ENCODE measurements at places on chromosomes 3 and 15. TPM values are rescaled to one million over a fixed set of nuclear protein-coding genes. Genes with fewer than 3 reads are reported as not detected.

DNA sequence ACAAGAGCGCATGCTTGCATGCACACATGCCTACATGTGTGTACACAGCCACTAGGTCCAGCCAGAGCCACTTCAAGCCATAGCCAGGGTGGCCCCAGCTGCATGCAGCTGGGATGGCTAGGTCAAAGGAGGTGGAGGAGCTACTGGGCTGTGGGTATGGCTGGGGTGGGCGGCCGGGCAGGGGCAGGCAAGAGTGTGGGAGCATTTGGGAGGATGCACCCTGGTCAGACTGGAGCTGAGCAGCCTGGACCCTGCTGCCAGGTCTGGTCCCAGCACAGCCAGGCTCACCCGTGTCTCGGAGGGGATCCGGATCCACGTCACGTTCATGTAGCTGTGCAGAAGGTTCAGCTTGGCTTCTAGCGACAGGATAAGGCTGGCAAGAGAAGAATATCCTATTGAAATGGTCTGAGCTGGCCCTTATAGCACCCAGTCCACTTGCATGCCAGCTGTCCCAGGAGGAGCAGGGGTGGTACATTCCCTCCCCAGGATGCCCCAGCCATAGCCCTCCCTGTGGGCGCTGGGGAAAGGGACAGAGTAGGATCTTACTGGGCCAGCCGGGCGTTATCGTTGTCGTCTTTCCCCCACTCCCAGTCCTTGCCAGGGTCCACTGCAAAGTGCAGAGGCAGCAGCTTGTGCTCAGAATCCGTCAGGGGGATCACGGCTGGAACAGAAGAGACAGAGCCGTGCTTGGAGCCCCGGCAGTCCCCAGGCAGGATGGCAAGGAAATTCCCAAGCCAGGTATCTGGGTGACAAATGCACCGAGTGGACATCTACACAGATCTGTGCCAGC, 160.5 kb downstream of the KLF13 start:
- no peak for DNase-seq

DNA sequence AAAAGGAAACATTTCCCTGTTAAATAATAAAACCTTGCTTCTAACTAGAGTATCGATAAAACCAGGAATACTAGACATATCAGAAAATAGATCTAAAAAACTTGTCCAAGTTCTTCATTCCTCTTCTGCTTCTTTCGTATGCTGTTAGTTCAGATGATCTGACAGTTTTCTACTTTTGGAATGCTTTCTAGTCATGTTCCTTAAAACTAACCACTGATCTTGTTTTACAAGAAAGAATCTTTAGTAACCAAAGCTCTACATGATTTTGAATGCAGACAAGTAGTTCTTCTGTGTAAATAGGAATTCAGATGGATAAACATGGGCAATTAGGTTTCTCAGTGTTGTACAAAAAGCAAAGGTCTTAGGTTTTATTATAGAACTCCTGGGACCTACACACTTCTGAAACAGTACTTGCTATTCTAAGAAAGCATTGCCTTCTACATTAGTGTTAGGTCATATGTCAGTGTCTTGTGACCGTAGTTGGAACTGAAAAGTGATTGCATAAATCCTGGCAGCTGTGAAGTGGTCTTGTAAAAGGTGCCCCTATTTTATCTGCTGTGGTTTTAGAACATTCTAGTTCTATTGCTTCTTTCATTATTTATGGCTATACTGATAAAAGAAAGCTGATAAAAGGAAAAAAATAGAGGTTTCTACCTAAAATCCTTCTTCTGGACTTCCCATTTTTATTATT, 40.7 kb downstream of the SNRK start:
- DNase-seq = no peak

GRCh38 chr15:85100186-85100937, 118.7 kb downstream of the PDE8A start:
- no peak for DNase-seq

GRCh38 chr3:106299300-106300098, 430.7 kb upstream of the CBLB start:
- DNase-seq = peak; percentile 36

DNA sequence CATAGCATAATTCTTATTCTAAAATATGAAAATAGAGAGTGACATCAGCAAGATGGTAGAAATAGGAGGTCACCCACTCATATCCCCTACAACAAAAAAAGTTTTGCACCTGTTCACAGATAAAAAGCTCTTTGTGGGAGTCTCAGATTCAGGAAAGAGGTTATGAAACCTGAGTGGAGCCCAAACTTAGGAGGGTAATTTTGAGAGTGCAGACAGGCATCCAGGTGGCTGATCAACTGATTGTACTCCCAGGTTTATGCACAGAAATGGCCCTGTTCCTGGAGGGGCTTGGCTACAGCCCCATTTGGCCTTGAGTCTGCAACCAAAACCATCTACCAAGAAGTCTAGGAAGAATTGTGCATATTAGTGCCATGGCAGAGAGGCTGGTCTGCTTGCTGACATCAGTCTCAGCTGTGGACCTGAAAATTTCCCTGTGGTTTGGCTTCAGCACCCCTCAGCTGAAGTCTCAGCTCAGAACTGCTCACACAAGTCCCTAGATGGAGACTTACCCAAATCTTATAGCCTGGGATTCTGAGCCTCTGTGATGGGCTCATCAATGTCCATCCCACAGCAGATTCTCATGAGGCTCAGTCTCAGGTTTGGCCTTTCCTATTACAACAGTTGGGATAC, 291.6 kb downstream of the IL20RB start:
- no peak for DNase-seq

- no peak for DNase-seq
Observed at GRCh38 chr3:78792212-78792611, 975.6 kb downstream of the ROBO1 start.

- DNase-seq = no peak
Observed at GRCh38 chr3:31022716-31023115, 128.3 kb upstream of the GADL1 start.

- no peak for DNase-seq
Observed at GRCh38 chr3:2579206-2579605, 480.5 kb downstream of the CNTN4 start.

GRCh38 chr15:63238796-63239195, 38.6 kb upstream of the APH1B start:
- no peak for DNase-seq

GRCh38 chr3:190258634-190259033, 63.6 kb downstream of the CLDN1 start:
- DNase-seq = no peak

- DNase-seq = no peak
Observed at GRCh38 chr15:69941301-69941605, 156.5 kb downstream of the TLE3 start.

- DNase-seq = no peak
Observed at GRCh38 chr15:77783636-77784035, 150.9 kb upstream of the LINGO1 start.

DNA sequence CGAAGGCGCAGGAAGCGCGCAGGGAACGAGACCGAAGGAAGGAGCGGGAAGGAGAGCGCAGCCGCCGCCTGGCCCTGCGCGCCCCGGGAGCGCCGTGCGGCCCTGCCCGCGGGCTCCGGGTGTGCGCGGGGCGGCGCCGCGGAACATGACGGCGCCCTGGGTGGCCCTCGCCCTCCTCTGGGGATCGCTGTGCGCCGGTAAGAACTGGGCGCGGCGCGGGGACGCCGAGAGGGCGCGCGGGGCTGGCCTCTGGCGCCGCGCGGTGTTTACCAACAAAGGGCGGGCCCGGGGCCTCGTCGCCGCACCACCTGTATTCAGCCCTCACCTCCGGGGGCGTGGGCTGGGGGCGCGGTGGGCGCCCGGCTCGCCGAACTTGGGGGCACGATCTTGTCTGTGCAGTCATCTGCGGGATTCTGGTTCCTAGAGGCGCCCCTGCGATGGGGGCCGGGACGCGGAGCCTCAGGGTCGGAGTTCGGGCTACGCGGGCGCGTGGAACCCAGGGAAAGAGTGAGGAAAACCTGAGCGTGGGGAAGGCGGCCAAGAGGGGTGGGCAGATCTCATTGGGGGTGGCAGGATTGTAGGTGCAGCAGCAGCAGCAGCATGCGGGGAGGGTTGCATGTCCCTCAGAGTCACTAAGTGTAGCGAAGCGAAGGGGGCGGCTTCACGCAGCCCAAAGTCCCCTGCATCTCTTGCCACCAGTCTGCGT, 641 bp downstream of the ACVR2B start:
- DNase-seq = no peak

GRCh38 chr3:171824824-171825221, 14.5 kb upstream of the PLD1 start:
- no peak for DNase-seq

- DNase-seq = peak; percentile 82
Observed at GRCh38 chr3:106609666-106610301, 741.0 kb upstream of the CBLB start.

- no peak for DNase-seq
Observed at GRCh38 chr15:83898361-83898760, 244.4 kb downstream of the ADAMTSL3 start.

DNA sequence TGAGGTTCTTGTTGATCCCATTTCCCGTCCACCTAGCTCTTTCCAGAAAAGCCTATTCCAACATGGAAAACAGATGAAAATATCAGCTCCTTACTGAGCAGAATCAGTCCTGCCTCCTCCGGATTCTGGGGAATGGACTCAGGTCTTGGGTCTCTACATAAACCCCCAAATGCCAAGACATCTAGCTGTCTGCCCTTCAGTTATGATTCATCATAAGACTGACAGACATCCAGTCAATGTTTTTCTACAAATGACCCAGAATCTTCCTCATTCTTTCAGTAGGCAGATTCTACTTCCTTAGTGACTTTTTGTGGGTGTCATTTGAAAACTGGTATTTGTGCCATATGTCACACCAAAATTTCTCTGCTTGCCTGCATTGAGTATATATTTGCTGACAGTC, 103.0 kb upstream of the TGFBR2 start:
- no peak for DNase-seq

- no peak for DNase-seq
Observed at GRCh38 chr15:75697523-75697922, 15.1 kb downstream of the CSPG4 start.

GRCh38 chr3:185164428-185165217, 11.8 kb upstream of the C3orf70 start:
- no peak for DNase-seq

DNA sequence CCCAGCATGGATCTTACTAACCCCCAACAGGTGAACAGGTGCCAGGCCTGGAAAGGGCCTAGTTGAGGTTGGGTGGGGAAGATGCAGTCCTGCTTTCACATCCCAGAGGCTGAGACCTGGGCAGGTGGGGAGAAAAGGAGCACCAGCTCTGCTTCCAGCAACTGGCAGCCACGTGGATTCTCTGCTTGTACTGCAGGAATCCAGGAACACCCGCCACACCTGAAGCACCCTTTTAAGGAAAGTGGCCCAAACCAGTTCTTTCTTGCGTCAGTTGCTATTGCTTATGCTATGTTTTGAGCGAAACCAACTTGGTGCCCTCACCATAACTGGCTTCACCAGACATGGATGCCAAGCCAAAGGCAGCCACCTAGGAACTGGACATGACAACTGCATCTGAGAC, 28.1 kb upstream of the NEO1 start:
- no peak for DNase-seq

- no peak for DNase-seq
Observed at GRCh38 chr3:103653996-103654395, 1219.2 kb downstream of the ZPLD1 start.

GRCh38 chr3:157398598-157398997, 38.1 kb upstream of the PTX3 start:
- no peak for DNase-seq

GRCh38 chr3:157079676-157080369, 80.1 kb downstream of the CCNL1 start:
- DNase-seq = no peak

GRCh38 chr3:44079916-44080315, 161.8 kb upstream of the TOPAZ1 start:
- no peak for DNase-seq

DNA sequence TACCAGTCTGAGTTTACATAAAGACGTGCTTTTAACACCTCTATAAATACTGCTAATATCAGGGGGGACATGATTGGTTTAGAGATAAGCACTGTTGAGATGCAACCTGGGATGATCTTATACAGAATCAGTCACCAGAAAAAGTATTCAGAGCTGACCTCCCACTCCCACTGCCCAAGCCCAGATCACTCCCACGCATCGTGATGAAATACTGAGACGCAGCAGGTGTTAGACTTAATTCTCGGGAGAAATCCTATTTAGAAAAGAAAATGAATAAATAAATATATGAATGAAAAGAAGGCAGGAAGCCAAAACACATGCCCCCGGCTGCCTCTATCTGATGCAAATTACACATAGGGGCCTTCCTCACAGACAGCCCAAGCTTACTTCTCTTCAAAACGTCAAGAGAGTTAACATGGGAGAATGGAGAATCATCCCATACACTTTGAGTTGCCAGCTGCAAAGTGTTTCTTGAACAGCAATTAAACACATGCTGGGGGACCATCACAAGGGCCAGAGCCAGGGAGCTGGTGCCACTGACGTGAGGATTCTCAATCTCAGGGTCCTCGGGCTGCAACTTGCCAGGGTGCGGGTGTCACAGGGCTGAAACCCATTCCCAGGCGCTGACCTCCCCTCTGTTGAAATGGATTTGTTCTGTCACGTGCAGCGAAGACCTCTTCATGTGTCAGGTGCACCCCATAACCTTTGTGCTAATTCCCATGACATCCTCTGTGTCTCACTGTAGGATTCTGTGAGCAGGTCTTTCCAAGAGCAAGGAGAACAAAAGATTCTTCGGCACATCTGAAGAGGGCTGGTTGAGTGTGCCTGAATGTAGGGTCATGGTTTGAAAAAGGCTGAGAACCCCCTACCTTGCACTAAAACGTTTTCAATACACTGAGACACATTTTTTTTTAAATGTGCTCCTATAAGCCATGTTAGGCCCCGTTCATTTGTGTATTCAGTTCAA, 764.2 kb upstream of the ARRDC4 start:
- no peak for DNase-seq

- DNase-seq = no peak
Observed at GRCh38 chr3:113140876-113141275, 70.5 kb upstream of the BOC start.

DNA sequence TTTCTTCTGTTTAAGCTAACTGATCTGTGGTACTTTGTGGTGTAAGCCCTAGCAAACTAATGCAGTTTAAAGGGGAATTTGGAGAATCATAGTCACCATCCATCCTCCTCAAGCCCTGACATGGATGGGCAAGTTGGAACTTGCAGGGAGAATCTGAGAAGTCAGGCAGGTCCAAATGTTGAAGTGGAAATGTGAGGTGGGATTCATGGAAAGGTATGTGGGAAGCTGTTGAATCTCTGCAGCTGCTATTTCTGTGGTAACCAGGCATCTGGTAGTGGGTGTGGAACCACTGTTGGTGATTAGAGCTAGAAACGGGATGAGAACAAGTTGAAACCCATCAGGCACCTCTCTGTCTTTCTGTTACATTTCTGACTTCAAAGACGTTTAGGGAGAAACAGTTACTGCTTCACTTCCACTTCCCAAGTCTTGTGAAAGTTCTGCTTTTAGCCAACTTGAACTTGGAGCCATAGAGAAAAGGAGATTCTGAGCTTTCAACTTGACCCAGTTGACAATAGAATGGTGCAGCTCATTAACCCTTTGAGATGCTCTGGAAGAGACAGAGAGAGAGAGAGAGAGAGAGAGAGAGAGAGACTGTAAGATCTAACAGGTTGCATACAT, 38.1 kb upstream of the NMNAT3 start:
- no peak for DNase-seq

Gene CHRNA7
- 4.0 TPM for total RNA-seq

Gene LIPH
- total RNA-seq = 1.5 TPM

Gene MASP1
- total RNA-seq = 10.2 TPM

Gene SLC9C1
- total RNA-seq = not detected

Gene PLSCR2
- total RNA-seq = not detected

Gene OR5K1
- not detected for total RNA-seq

Measured in H4 (cell line).